Right ventricle myocardium inferior (tissue), 1 donor: ENCODE measurements at places on chromosomes 7 and 10. TPM values are rescaled to one million over a fixed set of nuclear protein-coding genes. Genes with fewer than 3 reads are reported as not detected.

- no peak for DNase-seq
Measured at GRCh38 chr7:13442226-13442625, 547.2 kb downstream of the ETV1 start.

- no peak for DNase-seq
Measured at GRCh38 chr10:73229567-73229966, 17.5 kb downstream of the DNAJC9 start.

DNA sequence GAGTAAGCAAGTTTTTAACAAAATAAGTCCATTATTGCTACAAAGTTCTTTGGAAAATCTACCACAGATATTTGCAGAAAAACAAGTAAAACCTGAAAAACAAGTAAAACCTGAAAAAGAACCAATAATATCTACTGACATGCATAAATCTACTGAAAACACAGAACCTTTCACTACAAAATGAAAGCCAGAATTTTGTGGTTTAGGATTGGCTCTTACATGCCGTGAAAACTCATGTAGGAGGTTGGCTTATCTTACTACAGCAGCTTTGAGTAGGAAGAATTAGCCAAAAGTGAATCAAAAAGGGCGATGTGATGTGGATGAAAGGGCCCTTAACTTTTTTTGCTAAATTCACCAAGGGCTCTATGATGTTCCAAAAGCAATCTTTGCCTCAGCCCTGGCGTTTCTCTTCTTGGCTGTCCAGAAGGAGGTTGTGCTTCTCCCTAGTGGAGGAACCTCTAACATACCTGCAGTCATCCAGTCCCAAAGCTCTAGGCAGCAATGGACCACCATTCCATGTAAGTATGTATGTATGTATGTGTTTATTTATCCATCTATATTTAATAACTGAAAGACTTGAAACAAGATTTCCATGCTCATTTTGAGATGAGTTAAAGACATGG lies 93.5 kb upstream of the ZNF804B start:
- no peak for DNase-seq

SPDYE6 gene
- total RNA-seq = not detected

- peak; percentile 70 for DNase-seq
Measured at GRCh38 chr10:78717200-78717599, 351.6 kb upstream of the ZMIZ1 start.

ACSL5 gene
- 6.4 TPM for total RNA-seq

GRCh38 chr7:47198159-47198558 lies 383.8 kb downstream of the TNS3 start:
- no peak for DNase-seq

DNA sequence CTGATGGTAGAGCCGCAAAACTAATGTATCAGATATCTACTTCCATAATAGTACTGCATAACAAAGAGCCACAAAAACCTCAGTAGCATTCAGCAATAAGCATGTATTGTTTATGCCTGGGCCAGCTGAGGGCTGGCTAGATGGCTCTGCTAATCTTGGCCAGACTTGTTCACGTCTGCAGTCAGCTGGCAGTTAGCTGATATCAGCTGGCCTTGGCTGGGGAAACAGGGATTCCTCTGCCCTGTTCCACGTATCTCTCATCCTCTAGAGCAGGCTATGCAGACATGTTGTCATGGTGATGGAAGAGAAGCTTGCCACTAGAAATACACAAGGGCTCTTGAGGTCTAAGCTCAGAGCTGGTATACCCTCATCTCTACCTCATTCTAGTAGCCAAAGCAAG lies 62.9 kb downstream of the GRM8 start:
- DNase-seq = no peak

DNA sequence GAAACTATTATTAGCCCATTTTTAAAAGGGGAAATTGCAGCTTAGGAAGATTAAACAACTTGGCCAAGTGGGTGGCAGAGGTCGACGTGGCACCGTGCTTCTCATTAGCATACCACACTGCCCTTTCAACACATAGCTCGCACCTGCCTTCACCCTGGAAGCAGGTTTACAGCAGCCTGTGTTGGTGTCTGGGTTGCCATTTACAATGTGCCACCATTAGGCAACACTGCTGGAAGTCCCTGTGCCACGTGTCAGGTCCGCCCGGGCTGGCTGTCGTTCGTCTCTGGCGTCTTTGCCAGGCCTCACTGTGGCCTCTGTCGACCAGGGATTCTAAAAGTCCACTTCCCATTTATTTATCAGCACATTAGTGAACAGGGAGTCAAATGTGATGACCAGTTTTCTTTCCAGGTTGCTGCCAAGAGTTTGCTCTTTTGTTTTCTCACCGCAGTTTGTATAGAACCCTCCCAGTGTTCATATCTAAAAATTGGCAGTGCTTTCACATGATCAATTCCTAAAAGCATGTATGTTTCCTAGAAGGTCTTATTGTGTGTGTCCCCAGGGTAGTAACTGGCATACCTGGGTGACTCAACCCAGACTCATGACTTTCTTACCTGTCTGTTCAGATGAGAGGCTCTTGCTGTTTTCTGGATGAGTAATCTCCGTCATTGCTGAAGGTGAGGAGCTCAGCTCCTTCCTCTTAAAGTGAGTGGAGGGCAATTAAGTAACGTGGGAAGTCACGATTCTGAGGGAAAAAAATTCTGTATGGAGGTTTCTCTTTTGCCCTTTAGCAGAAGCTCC lies 9.2 kb downstream of the INSIG1 start:
- DNase-seq = no peak

- no peak for DNase-seq
Measured at GRCh38 chr7:82241356-82241755, 202.2 kb downstream of the CACNA2D1 start.

DNA sequence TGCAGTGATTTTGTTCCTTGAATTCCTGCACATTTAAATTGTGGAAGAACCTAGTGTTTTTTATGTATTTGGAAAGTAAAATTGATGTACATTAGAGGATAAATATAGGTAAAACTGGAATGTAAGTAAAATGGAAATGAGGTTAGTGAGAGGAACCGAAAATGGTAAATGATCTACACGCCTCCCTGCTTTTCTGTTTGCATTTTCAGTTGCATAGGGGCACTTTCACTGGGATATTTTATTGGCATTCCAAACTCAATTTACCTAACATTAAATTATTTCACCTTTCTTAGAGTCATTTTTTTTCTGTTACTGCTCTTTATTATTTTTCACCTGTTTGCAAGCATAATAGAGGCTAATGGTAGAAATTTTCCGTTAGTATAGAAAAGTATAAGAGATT lies 8.0 kb downstream of the CDK13 start:
- no peak for DNase-seq
